ENCODE measurements at places on chromosomes 1 and 21. TPM values are rescaled to one million over a fixed set of nuclear protein-coding genes. Genes with fewer than 3 reads are reported as not detected.

- peak; percentile 83 for DNase-seq
- peak overlapping the region; percentile 73 for H3K27ac ChIP-seq
- no peaks in the 10 kb centered on the region for H3K36me3 ChIP-seq
- H3K27me3 ChIP-seq, result no peaks in the 10 kb centered on the region
These were observed 464.5 kb downstream of the USP25 start for GRCh38 chr21:16194095-16194787.

DNA sequence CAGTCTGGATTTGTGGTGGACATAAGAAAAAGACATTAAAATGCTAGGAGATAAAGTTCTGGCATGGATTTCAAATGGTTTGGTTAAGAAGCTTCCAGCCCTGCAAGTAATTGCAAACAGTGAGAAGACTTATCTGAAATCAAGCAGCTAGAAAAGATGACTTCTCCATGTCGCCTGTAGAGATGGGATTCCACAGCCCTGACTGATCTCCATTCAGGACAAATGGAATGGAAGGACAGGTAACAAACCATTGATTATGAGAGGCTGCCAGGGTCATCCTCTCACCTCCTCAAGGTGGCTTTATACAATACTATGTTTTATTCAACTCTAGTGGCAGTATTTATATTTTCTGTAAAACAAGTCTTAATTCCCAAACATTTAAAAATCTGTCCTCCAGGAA is 237.9 kb downstream of the HLX start:
- no peaks in the 10 kb centered on the region for H3K36me3 ChIP-seq
- no peaks in the 10 kb centered on the region for H3K27me3 ChIP-seq
- H3K4me3 ChIP-seq, result no peak overlapping the region

- H3K36me3 ChIP-seq, result no peaks in the 10 kb centered on the region
- no peak overlapping the region for H3K27ac ChIP-seq
- H3K4me1 ChIP-seq, result no peaks in the 10 kb centered on the region
- H3K4me3 ChIP-seq, result no peak overlapping the region
These were observed 7.0 kb downstream of the OMA1 start for GRCh38 chr1:58539553-58539952.

MMEL1 gene
- total RNA-seq, result 4.0 TPM

ASB17 gene
- total RNA-seq, result not detected

DNA sequence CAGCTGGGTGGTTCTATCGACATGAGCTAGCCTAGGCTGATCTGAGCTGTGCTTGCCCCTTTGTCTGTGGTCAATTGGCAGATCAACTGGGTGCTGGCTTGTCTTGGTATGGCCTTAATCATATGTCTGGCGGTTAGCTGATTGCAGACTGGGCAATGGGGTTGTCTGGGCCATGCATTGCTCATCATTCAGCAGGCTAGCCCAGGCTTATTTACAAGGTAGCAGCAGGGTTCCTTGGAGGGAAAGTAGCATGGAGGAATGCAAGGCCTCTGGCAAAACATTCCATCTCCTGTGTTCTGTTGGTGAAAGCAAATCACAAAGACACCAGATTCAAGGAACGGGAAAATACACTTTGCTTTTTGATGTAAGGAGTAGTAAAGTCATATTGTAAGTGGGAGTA is 84.0 kb upstream of the IVNS1ABP start:
- H3K27ac ChIP-seq, result no peak overlapping the region
- H3K4me1 ChIP-seq, result no peaks in the 10 kb centered on the region
- no peak overlapping the region for H3K4me3 ChIP-seq
- no peaks in the 10 kb centered on the region for H3K27me3 ChIP-seq
- no peak for DNase-seq

DNA sequence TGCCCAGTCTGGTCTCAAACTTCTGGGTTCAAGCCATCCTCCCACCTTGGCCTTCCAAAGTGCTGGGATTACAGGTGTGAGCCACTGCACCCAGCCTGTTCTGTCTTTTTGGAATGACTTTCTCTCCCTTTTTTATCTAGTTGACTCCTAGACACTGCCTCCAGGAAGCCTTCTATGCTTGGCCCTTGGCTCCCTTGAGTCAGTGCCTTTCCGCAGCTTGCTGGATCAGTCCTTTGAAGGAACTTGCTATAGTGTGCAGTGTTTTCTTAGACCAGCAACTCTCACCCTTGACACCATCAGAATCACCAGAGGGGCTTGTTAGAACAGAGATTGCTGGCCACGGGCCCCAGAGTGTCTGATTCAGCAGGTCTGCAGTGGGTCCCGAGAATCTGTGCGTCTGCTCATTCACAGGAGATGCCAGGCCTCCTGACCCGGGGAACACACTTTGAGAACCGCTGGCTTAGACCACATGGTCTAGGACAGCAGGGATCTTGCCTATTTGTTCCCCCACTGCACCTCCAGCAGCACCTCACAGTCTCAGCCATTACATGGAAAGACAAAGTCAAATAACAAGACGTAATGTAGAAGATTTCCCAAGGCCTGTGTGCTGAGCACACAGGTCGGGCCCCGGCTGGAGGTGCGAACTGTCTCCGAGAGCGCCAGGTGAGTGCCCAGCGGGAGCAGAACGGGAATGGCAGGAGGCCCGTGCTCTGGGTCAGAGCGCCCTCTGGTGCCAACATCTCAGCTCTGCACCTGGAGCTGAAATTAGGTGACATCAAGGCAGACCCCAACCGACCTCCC is 27.4 kb upstream of the CTPS1 start:
- no peaks in the 10 kb centered on the region for H3K36me3 ChIP-seq
- no peak overlapping the region for H3K4me3 ChIP-seq
- H3K4me1 ChIP-seq, result no peaks in the 10 kb centered on the region
- no peak overlapping the region for H3K27ac ChIP-seq

DNA sequence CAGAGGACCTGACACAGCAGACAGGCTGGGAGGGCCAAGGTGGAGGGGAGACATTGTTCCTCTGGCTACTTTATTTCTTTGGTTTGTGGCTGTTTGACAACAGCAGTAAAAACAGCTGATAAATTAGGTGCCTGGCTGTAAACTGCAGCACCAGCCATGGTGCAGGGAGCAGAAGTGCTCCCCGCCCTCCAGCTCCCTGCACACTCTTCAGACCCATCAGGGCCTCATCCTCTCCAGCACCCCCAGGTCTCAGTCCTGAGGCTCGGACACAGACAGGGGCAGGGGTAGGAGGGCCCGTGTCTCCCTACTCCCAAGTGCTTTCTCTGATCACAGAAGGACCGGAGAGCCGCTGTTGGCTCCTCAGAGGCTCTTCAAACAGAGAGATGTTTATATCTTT is 17.7 kb upstream of the LRRN2 start:
- no peaks in the 10 kb centered on the region for H3K4me1 ChIP-seq
- H3K27ac ChIP-seq, result no peak overlapping the region
- H3K4me3 ChIP-seq, result no peak overlapping the region
- H3K27me3 ChIP-seq, result no peaks in the 10 kb centered on the region
- no peak for DNase-seq

- no peak overlapping the region for H3K27ac ChIP-seq
- peaks cover 2% of the 10 kb centered on the region for H3K36me3 ChIP-seq
- no peaks in the 10 kb centered on the region for H3K4me1 ChIP-seq
- no peak overlapping the region for H3K4me3 ChIP-seq
- H3K27me3 ChIP-seq, result no peaks in the 10 kb centered on the region
These were observed 77.1 kb downstream of the CLSTN1 start for GRCh38 chr1:9746651-9747050.

EFNA1 gene
- 133 TPM for total RNA-seq

GRCh38 chr1:46131712-46132528 is 509 bp downstream of the PIK3R3 start:
- DNase-seq, result no peak
- H3K4me1 ChIP-seq, result peaks cover 5% of the 10 kb centered on the region
- H3K36me3 ChIP-seq, result no peaks in the 10 kb centered on the region
- H3K27me3 ChIP-seq, result no peaks in the 10 kb centered on the region
- H3K27ac ChIP-seq, result peak overlapping the region; percentile 97

- H3K4me1 ChIP-seq, result no peaks in the 10 kb centered on the region
- DNase-seq, result no peak
- no peak overlapping the region for H3K27ac ChIP-seq
- no peaks in the 10 kb centered on the region for H3K36me3 ChIP-seq
- no peak overlapping the region for H3K4me3 ChIP-seq
These were observed 211.5 kb downstream of the TTLL7 start for GRCh38 chr1:83787246-83787998.

- no peaks in the 10 kb centered on the region for H3K36me3 ChIP-seq
- H3K4me1 ChIP-seq, result peaks cover 6% of the 10 kb centered on the region
- H3K4me3 ChIP-seq, result no peak overlapping the region
- DNase-seq, result no peak
These were observed 95.7 kb downstream of the RHOU start for GRCh38 chr1:228830954-228831481.

GRCh38 chr1:17878837-17879236 is 123.7 kb downstream of the ACTL8 start:
- H3K27me3 ChIP-seq, result no peaks in the 10 kb centered on the region
- no peak overlapping the region for H3K27ac ChIP-seq
- H3K4me3 ChIP-seq, result no peak overlapping the region
- no peaks in the 10 kb centered on the region for H3K4me1 ChIP-seq
- H3K36me3 ChIP-seq, result no peaks in the 10 kb centered on the region

- no peaks in the 10 kb centered on the region for H3K27me3 ChIP-seq
- no peaks in the 10 kb centered on the region for H3K36me3 ChIP-seq
- H3K4me1 ChIP-seq, result peaks cover 7% of the 10 kb centered on the region
These were observed 7.7 kb downstream of the ARHGEF19 start for GRCh38 chr1:16204634-16205333.

PRR9 gene
- total RNA-seq, result not detected

CFHR5 gene
- not detected for total RNA-seq

- H3K27me3 ChIP-seq, result no peaks in the 10 kb centered on the region
- no peak overlapping the region for H3K27ac ChIP-seq
- H3K36me3 ChIP-seq, result peaks cover 14% of the 10 kb centered on the region
- H3K4me3 ChIP-seq, result no peak overlapping the region
- DNase-seq, result no peak
These were observed 52.4 kb downstream of the MAP3K21 start for GRCh38 chr1:233379869-233380438.

DNA sequence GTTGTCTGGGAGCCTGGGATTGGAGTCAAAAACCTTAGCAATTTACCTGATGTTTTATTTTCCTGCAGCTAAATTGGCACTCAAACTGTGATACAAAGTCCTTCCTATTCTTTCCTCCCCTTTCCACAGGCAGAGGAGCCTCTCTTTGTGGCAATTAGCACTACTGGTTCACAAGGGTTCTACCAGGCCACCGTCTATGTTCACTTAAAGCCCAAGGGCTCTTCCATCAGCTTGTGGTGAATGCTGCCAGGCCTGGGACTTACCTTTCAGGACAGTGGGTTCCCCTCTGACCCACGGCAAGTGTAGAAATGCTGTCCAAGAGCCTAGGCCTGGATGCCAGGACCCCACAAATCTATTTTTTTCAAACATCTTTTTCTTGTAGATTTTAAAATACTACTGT is 251.9 kb upstream of the B3GALT2 start:
- H3K27ac ChIP-seq, result no peak overlapping the region
- no peaks in the 10 kb centered on the region for H3K4me1 ChIP-seq
- no peaks in the 10 kb centered on the region for H3K27me3 ChIP-seq
- DNase-seq, result no peak
- no peak overlapping the region for H3K4me3 ChIP-seq

RAB42 gene
- total RNA-seq, result 3.3 TPM

All from kidney (tissue), 22 donors.